ENCODE measurements at places on chromosomes 2 and 18.

- no peak for DNase-seq
These were observed 2.8 kb downstream of the CIDEA start for GRCh38 chr18:12256951-12257350.

- no peak for DNase-seq
These were observed 95.1 kb downstream of the MYO5B start for GRCh38 chr18:50099725-50100407.

DNA sequence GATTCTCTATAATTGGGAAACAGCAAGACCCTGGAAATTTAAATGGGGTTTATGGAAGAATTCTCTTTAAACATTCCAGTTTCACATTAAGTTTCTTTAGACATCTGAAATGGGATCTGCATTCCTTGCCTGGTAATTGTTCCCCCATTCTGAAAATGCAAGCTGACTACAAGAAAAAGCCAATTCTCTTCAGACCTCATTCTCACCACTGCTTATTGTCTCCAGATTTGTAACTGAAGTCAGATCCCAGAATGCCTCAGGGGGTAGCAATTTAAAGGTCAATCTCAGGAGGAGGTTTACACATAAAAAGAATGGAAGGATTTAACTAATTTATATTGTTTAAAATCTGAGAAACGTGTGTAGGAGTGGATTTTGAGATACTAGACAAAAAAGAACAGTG is 41.2 kb downstream of the COL3A1 start:
- no peak for DNase-seq

DNA sequence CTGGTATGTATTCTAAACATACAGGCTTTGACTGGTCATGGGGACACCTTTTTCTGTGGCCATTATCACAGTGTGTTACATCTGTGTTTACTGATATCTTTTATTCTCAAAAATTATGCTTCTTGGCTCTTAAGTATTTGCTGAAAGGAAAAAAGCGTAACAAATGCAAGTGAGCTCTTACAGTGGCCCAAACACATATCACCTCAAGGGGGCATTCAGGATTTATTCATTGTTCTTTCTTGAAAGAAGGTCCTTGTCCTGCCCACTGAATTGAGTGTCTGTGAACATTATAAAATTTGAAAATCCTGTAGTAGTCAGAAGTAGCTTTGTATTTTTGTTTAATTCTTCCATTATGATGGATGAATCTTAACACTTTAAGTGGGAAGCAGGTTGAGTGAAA is 454.5 kb downstream of the XIRP2 start:
- DNase-seq, result no peak

DNA sequence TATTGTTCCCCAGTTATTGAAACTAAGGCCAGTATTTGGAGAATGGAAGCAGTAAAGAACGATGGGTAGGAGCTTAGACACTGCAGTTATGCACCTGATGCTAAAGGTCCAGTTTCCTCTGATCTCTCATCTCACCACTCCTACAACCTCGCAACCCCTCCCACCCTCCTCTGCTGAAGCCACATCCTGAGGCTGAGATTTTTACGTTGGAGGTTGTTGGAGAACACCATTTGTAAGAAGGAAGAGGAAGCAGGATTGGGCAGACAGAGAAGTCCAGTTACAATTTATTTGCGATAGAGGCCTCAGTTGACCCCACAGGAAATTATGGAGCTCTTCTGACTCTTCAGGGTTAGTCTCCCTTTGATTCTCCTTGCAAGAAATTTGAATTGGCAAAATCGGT is 54.3 kb upstream of the NDUFV2 start:
- DNase-seq, result no peak

DNA sequence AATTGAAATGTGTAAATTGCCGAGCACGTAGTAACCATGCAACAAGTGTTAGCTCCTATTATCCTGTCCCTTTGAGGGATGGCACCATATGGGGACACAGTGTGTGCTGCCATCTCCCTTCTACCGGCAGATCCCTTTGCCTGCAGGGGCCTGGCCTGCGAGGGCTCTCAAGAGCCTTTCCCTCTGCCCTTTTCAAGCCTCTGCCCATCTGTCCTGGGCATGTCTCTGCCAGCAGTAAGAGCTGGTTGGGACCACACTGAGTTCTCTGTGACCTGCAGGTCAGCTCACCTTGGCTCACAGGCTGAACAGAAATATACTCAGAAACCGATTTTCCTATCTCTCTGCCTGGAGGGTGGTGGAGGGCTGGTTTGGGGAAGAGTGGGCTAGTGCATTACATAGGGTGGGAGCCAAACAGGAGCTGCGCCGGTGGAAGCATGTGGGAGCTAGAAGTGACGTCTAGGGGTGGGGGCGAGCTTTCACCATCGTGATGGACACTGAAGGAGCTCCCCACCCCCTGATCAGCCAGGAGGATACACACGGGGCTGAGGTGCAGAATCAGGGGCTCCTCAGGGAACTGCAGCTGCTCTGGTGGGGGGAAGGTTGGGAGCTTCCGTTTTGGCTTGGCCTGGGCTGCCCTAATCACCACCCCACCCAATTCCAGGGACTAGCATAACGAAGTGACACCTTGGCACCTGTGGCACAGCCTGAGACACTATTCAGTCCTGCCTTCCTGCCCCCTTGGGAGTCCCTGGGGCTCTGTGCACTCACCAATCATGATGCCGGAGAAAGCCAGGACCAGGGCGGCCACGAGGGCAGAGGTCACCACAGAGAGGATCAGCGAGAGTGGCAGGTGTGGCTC is 109.7 kb downstream of the CLIP4 start:
- no peak for DNase-seq

DNA sequence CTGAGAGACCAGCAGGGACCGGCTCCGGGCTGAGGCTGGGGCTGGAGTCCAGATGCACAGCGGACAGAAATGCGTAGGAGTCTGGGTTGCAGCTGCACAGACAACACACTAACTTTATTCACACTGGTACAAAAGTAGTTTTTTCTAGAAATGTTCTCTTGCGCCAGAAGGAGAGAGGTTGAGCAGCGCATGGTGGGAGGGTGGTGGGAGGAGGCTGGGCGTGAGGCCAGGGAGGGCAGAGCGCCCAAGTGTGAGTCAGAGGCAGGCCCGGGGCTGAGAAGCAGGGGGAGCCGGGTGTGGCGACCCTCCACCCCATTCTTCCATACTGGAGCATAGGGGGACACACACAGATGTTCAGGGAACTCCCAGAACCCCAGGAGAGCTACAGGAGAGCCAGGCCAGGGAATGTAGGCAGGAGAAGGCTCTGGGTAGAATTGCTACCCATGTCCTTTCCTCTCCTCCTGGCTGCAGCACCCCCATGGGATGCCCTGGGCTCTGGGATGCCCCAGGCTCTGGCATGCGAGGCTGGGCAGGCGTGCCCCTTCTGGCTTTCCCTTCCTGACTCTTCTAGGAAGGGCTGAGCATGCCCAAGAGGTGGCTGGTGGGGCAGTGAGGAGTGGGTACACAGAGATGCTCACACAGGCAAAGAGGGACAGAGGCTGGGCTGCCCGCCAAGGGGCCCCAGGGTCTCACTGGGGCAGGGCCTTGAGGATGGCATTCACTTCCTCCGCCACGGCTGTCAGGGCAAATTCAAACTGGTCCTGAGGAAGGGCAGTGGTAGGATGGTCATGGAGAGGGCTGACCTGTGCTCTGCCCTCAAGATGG is 10.6 kb downstream of the DNAJB2 start:
- DNase-seq, result no peak

GRCh38 chr2:16645775-16646559 is 19.7 kb downstream of the CYRIA start:
- DNase-seq, result no peak

GRCh38 chr2:149562324-149562723 is 25.3 kb downstream of the MMADHC start:
- no peak for DNase-seq

GRCh38 chr2:208017721-208018120 is 7.6 kb downstream of the PLEKHM3 start:
- no peak for DNase-seq

DNA sequence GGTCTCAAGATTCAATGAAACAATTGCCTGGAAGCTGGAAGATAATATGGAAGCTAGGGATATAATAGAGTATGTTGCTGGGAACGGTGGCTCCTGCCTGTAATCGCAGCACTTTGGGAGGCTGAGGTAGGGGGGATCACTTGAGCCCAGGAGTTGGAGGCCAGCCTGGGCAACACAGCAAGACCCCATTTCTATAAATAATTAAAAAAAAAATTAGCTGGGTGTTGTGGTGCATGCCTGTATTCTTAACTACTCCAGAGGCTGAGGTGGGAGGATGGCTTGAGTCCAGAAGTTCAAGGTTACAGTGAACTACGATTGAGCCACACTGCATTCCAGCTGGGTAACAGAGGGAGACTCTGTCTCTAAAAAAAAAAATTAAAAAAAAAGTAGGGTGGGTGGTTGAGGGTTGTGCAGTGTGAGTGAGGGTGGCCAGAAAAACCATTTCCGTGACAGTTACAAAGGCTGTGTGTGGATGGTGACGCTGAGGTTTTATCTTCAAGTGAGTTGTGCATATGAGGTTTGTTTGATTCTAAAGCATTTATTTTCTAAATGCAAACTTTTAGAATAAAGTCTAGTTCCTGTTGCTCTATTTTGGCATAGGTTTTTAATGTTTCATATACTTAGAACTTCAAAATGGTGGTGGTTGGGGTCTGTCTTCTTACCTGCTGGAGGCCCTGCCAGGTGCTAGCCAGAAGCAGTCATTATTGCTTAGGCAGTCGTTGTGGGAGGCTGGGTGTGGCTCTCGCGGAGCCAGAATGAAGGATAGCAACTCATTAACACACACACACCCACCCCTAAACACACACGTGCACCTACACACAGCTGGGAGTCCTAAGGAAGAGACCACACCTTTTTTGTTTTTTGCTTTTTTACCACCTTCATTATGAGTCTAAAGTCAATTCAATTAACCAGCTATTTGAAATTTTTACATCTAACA is 4.7 kb upstream of the IL1R2 start:
- DNase-seq, result no peak

DNA sequence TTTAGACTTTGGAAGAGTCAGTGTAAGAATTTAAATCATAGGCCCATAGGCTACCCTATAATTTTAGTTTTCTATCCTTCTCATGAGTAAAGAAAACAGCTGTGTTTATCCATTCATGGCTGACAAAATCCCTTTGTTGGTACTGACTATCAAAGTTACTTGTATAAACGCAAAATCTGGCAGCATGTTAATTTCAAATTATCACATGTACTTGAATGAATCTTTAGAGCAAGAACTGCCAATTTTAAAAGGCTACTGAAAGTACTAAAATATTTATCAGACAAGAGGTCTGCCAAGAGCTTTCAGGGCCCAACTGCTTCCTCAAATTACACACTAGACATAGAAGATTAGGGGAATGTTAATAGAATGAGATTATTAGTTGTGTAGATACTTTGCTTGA is 66.6 kb downstream of the MYL12B start:
- DNase-seq, result no peak

- no peak for DNase-seq
These were observed 186.0 kb downstream of the GULP1 start for GRCh38 chr2:188477564-188478103.

- DNase-seq, result no peak
These were observed 926 bp upstream of the YPEL5 start for GRCh38 chr2:30145826-30146336.

- DNase-seq, result no peak
These were observed 221.1 kb downstream of the INSIG2 start for GRCh38 chr2:118309257-118309945.

DNA sequence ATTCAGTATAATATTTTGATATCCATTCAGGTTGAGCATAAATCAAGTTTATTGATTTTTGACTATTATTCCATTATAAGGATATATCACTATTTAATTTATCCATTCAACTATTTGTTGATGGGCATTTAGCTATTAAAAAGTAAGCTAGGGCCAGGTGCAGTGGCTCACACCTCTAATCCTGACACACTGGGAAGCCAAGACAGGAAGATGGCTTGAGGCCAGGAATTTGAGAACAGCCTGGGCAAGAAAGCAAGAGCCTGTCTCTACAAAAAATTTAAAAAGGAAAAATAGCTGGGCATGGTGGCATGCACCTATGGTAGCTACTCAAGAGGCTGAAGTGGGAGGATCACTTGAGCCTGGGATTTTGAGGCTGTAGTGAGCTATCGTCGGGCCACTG is 183.5 kb downstream of the HNMT start:
- no peak for DNase-seq

GRCh38 chr18:60894254-60894945 is 438.8 kb upstream of the CDH20 start:
- DNase-seq, result no peak

DNA sequence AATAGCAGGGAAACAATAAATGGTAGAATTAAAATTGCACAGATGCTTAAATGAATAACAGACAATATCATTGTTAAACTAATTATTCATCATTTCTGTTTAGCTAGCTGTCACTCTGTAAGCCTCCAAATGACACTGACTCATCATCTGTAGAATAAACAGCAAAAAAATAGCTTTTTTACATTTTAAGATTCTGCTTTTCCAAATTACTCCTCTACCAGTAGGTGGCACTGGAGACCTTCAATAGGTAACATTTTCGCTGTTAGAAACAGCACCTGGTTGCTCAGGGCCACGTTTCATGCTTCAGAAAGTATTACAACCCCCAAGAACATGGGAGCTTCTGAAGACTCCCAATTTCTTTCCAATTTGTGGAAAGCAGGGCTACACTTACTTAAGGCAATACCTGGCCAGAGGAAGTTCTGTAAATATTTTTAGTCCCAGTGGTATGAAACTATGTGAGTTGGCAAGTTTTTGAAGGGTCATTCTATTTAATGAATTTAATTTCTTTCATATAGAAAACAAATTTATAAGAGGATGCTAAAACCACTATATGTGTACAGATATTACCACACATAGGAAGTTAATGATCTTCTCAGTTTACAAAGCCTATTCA is 45.4 kb downstream of the TTN start:
- peak; percentile 41 for DNase-seq

DNA sequence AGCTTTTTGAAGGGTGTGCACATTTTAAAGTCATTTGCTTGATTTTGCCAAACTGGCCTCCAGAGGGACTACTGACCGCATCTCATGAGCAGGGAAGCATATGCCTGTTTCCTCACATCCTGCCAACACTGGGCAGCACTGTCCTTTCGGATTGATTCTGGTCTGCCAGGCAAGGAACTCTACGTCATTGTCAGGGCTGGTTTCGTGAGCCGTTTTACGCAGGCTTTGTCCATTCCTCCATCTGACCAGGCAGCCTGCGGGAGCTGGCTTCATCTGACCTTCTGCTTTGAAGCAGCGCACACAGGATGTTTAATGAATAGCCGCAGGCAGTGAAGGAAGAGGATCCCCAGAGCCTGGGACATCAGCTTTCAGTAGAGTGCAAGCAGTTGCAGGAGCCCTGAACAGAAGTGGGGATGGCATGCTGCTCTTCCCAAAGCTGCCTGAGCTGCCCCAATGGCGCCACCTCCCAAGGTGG is 46.3 kb upstream of the SEMA4C start:
- DNase-seq, result no peak

- DNase-seq, result no peak
These were observed 25.1 kb downstream of the COLEC12 start for GRCh38 chr18:475202-476031.

- peak; percentile 27 for DNase-seq
These were observed 90.3 kb downstream of the RBMS1 start for GRCh38 chr2:160402997-160403979.

- no peak for DNase-seq
These were observed 95.9 kb downstream of the POLE4 start for GRCh38 chr2:75054296-75054695.
